ENCODE measurements at places on chromosomes 7 and 10.

- no peak for DNase-seq
Measured at GRCh38 chr10:12868229-12868628, 133.3 kb downstream of the CCDC3 start.

GRCh38 chr10:30219971-30220751, 128.9 kb downstream of the MTPAP start:
- no peak for DNase-seq

DNA sequence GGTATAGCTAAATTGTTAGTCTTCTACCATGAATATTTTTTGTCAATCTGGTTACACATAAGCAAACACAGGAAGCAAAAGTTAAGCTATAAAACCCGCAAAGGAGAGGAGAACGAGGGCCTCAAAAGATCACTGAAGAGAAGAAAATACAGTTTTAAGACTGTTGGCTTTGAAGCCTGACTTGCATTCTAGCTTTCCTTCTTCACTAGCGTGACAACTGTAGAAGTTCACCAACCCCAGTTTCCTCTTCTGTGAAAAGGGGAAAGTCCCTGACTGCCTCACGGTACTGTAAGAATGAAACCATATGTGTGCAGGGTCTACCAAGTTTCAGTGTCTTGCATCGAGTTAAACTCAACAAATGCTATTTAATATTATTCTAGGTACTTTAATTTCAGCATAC, 7.5 kb upstream of the LRRN3 start:
- DNase-seq: peak; percentile 87

DNA sequence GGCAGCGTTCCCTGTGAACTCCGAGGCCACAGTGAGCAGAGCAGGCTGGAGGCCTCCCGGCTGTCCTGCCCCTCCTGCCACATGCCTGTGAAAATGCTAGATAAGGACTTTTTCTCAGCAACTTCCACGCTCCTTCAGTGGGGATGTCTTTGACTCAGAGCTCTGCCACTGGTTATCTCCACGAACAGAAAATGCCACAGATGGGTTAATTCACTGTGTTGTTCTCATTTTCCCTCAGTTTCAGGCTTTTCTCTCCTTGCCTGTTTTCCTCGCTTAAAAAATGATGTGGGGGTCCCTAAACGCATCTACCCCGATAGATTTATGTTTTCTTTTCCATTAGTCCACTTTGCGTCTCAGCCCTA, 51.3 kb downstream of the IKZF1 start:
- no peak for DNase-seq

GRCh38 chr7:82317760-82318159, 125.8 kb downstream of the CACNA2D1 start:
- DNase-seq: no peak

GRCh38 chr10:130864961-130865818, 446.3 kb downstream of the TCERG1L start:
- DNase-seq: no peak

DNA sequence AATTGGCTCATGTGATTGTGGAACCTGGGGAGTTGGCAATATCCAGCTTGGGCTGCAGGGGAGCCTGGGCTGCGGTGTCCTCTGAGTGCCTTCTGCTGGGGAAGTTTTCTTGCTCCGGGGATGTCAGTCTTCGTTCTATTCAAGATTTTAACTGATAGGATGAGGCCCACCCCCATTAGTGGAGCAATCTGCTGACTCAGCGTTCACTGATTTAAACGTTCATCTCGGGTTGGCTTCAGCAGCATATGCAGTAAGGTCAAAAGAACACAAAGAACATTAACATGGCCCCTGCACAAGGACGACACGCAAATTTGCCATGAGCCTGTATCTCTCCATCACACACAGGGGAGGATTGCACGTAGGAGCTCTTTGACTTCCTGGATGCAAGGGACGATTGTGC, 360.6 kb upstream of the ADARB2 start:
- DNase-seq: no peak

DNA sequence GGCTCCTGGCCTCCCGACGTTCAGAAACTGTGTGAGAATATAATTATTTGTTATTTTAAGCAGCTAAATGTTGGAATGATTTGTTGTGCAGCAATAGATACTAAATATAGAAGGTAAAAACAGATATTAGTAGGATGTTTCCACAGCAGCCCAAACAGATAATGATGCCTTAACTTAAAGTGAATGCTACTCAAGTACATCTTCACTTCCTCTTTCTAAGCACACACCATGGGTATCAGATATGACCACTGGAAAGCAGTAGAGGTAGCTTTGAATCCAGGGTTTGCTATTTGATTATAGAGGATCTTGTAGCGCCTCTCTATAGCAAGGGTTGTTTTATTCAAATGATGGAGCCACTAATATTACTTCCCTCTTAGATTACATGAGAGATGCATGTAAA, 38.2 kb upstream of the BET1 start:
- DNase-seq: no peak

GRCh38 chr10:32317795-32318357, 29.1 kb downstream of the EPC1 start:
- peak; percentile 32 for DNase-seq

- no peak for DNase-seq
Measured at GRCh38 chr10:32979041-32979440, 21.0 kb upstream of the ITGB1 start.
